Stimulated activated CD8-positive, alpha-beta memory T cell treated with anti-CD3 and anti-CD28 coated beads, Interleukin-7, amount 100 ng/mL, for 48 hours (primary cell): ENCODE measurements at places on chromosomes 3 and 15.

DNA sequence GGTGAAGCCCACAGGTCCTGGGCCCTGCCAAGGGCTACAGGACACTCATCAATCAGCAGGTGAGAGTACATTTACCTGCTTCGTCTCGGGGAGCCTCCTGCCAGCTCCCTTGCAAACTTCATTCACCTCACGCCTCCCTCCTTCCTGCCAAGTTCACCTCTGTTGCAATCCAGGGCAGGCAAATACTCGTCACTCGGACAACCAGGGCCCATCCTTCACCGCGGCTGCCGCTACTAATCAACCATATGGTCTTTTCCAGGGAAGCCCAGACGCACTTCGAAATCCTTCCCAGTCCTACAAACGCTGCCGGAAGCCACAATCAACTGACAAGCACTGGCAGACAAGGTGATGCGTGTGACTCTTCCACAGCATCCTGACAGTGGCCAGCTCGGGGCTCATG is 200.7 kb upstream of the NSMCE3 start:
- no peak for DNase-seq

DNA sequence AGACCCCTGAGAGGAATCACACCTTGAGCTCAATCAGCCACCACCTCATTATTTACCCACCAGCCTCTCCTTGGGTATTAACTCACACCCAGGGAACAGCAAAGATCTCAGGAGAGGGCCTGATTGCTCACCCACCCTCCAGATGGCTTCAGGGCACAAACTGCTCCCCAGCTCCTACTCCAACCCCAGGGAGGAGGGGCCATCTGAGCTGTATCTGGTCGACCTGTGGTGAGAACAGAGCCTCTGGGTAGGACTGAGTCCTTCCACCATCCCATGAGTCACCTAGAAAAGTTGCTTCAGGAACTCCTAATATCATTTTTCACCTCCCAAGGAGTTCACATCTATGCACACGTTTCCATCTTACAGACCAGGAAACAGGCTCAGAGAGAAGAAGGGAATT is 44.8 kb upstream of the HES1 start:
- no peak for DNase-seq

- no peak for DNase-seq
Measured at GRCh38 chr15:42359249-42359648, at the start of gene CAPN3. CAPN3 (plus strand) TSS chr15:42359501; CDS start chr15:42359806, 305 bp downstream.

DNA sequence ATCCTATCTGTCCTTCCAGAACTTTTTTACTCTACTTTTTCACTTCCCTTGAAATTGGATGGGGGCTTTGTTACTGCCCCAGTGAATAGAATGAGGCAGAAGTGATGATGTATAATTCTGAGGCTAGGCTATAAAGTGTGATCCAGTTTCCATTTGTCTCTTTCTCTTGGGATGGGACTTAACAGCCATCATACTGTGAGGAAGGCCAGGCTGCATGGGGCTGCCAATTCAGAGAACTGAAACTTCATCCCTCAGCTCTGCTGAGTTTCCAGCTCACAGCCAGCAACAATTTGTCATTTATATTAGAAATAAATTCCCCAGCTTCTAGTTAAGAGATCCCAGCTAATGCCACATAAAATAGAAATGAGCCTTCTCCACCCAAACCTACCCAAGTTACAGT is 504.0 kb upstream of the TGFBR2 start:
- no peak for DNase-seq

DNA sequence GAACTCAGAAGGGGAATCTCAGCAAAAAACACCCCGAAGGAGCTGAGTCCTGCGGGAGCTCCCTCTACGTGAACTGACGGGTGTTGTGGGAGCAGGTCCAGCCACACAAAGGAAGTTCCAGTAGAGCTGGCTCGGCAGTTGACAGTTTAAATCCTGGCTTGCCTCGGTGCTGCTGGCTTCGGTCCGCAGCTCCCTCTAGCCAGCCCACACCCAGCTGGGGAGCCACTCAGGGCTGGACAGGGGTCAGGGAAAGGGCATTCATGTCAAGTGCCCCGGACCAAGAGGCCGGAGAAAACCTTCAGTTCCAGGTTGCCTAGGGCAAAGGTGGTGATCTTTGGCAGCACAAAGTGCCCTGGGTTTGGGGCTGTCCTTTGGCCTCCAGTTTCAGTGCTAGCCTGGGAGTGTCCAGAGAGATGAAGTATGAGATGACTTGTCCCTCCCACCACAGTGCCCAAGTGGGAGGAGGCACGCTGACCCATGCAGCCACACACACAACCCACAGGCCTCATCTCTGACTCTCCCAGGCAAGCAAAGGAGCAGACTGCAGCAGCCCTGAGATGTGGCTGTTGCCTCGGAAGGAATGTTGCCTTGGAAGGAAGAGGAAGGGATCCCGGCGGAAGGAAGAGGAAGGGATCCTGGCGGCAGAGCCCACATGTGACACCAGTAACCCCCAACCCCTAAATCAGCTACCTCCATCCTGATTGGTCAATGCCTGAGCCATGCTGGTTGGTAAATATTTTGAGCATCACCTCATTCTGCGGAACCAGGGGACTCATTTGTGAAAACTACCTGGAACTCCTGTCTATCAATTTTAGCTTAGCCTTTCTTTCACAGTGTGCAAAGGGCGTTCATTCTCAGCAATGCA is 13.9 kb upstream of the ANPEP start:
- DNase-seq, result no peak

GRCh38 chr3:51374456-51374855 is 10.6 kb upstream of the MANF start:
- no peak for DNase-seq

- no peak for DNase-seq
Measured at GRCh38 chr3:126130081-126130855, 46.3 kb upstream of the SLC41A3 start.

- no peak for DNase-seq
Measured at GRCh38 chr15:45442507-45443135, 64.3 kb upstream of the GATM start.

GRCh38 chr3:146421819-146422759 is 47.3 kb downstream of the PLSCR2 start:
- no peak for DNase-seq

- no peak for DNase-seq
Measured at GRCh38 chr15:64443747-64444621, 16.4 kb upstream of the ZNF609 start.

- DNase-seq, result no peak
Measured at GRCh38 chr3:122397201-122397600, 13.2 kb downstream of the FAM162A start.

DNA sequence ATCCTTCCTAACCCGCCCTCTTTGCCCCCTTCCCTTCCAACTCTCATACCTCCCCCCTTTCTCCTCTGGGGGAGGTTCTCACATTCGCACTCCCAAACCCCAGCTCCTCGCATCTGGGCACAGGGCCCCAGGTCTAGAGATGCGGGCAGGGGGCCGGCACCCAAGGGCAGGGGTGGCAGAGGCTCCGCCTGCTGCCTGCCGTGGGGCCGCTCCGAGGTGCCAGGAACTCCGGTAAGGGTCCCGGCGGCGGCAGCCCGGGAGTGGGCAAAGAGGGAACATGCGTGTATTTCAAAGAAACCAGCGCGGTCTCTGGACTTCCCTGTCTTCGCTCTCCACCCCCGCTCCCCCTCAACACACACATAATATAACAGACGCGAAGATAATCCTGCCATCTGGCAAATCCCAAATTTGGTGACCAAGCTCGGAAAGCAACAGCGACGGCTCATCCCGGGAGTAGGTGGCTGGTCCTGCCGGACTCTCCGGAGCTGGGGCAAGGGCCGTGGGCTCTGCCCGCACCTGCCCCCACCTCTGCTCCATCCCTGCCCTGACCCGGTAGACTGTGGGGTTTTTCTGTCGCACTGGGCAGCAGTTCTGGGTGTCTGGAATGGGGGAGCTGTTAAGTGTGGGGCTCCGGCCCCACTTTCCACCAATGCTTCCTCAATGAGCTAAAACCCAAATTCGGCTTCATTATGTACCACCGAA is 31.0 kb downstream of the NR2F2 start:
- no peak for DNase-seq

GRCh38 chr3:123084738-123085237 is 18.0 kb downstream of the PDIA5 start:
- no peak for DNase-seq

GRCh38 chr3:46349484-46350261 is 4.2 kb upstream of the CCR2 start:
- DNase-seq, result no peak

DNA sequence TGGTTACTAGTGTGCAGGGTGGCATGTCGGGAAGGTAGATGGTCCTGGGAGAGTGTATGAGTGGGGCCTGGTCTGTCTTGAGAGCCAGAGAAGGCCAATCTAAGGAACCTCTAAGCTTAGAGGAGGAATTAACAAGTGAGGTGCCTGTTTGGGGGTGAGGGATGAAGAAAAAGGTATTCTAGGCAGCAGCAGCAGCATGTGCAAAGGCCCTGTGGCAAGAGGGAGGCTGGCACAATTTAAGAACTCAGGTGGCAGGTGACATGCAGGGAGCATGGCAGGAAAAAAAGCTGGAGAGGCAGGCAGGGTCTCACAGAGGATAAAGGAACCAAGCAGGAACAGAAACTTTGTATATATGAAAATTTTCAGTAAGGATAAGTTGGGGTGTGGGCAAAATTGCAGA is 51.2 kb downstream of the SPSB4 start:
- DNase-seq, result no peak

DNA sequence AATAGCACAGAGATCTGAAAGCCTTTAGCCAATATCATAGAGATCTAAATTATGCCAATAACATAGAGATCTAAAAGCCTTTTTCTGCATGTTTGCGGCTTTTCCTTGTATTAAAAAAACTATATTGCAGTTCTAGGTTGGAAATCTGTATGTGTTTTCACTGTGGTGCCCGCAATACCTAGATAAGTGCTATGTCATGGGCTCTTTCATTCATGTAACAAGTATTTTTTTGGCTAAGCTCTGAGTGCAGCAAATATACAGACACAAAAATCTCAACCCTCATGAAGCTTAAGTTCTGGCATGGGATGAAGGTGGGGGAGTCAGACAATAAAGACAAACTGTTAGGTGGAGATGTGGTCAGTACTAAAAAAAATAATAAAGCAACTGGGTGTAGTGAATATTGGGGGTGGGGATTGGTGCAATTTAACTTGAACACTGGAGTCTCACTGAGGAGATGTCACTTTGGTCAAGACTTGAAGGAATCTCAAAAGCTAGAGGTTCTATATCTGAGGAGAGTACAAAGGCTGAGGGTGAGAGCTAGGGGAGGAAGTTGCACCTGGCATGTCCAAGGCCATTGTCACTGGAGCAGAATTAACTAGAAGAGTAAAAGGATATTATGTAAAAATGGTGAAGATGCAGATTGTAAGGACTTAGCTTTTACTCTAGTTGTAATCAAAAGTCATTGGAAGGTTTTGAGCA is 973 bp downstream of the BUB1B start:
- no peak for DNase-seq

- no peak for DNase-seq
Measured at GRCh38 chr15:99438691-99439523, 126.9 kb upstream of the MEF2A start.

GRCh38 chr3:170259907-170260306 is 37.7 kb downstream of the PRKCI start:
- no peak for DNase-seq

GRCh38 chr15:39416258-39416657 is 164.6 kb upstream of the THBS1 start:
- no peak for DNase-seq

GRCh38 chr15:25173241-25174028 is 218.6 kb downstream of the SNRPN start:
- DNase-seq, result no peak

- no peak for DNase-seq
Measured at GRCh38 chr3:62414786-62415185, 41.4 kb upstream of the FEZF2 start.

- DNase-seq, result no peak
Measured at GRCh38 chr3:119437691-119438258, 25.6 kb downstream of the TMEM39A start.

DNA sequence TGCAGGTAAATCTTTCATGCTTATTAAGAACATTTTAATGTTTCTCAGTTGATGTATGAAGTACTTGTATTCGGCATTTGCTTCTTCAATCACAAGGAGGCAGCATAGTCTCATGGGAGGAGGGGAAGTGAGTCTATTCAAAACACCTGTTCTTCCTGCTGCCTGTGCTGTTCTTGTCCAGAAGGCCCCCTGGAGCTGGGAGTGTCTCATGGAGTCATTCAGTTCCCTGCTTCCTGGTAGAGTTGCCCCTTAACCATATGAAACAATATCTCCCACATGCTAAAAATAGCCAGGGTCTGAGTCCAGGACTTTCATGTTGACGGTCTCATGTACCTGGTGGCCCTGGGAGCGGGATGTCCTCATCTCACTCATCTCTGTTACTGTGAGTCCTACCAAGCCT is 15.5 kb upstream of the PPP1R2 start:
- no peak for DNase-seq
